Mesenchymal stem cell (in vitro differentiated cells and primary cell): ENCODE measurements at places on chromosomes 4 and X.
A peak's percentile ranks its signal among the peaks of the same experiment; 100 is the strongest.

- DNase-seq: no peak
Measured at GRCh38 chr4:2458546-2459491, 10.1 kb upstream of the RNF4 start.

DNA sequence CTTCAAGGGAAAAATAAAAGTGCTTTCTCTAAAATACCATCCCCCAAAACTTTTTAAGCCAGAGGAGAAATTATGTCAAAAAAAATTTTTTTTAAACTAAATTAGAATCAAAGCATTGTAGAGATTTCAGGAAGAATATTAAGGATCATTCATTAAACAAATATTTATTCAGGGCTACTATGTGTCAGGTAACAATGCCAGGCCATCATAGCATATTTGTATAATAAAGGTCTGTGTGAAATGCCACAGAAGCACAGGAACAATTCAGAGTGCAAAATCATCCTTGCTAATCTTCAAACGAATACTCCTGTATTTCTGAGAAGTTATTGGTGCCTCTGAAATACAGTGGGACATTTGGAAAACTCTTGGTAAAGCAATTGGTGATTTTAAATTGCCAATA lies 2.0 kb downstream of the CCDC160 start:
- DNase-seq: no peak

- peak; percentile 8 for DNase-seq
Measured at GRCh38 chr4:163651761-163652160, 157.3 kb downstream of the TMA16 start.

GRCh38 chr4:180538384-180539057 lies 1704.7 kb upstream of the TENM3 start:
- no peak for DNase-seq
